Activated naive CD8-positive, alpha-beta T cell treated with anti-CD3 and anti-CD28 coated beads for 36 hours (primary cell): ENCODE measurements at places on chromosomes 4 and X.

DNA sequence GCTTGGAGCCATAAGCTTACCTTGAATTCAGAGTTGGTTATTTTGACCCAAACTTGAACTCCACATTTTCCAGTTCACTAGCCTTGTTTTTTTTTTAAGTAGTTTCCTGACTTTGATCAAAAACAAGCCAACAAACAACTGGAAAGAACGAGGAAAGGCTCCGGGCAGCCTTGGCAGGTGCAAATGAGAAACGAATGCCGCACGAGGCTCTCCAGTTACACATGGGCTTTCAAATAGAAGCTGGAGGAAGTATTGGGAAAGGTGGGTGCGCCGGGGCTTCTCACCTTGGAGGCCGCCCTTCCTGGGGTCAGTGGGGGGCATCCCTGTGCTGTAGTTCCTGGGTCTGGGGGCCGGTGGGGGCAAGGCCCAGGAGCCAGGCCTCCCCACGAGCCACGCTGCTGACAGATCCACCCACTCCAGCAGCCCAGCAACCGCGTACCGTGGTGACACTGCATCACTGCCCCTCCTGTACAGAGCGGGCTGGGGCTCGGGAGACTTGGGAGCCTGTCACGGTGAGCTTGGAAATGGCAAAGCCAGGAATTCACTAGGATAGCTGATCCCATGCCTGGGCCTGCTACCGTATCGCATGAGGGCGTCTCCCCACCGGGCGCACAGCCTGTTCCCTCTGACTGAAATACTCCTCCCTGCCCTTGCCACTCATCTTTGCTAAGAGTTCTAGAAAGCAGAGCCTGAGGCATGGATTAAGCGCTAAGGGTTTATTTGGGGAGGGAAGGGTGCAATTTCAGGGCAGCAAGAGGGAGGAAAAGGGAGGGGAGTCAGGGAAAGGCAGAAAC is 50.9 kb upstream of the ADRA2C start:
- DNase-seq = no peak

- DNase-seq = no peak
These were observed 50.5 kb downstream of the IL15 start for GRCh38 chr4:141686879-141687278.

DNA sequence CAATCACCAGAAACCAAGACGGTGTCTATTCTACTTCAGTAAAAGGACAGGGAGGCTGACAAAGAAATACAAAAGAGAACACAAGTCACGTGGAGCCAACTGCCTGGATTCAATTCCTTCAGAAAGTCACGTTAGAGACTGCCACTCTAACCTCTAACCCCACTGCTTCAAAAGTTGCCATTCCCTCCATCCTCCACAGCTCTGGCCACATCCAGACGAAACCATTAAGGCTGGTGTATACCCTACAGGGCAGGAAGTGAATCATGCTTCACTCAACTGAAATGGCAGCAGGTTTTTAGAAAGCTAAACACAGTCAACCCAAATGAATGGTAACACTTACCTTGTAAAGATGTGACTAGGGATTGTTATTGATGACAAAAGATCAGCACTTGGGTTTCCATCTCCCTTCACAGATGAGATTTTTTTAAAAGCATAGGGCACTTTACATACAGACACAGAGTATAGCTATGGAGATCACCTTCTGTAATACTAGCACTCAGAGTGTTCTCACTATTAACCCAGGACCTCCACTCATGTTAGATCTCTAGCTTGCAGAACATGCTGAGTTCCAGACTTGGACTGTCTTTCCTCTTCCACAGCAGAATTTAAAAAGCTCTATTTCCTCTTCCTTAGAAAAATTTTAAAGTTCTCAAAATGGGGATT is 37.4 kb downstream of the MAML3 start:
- DNase-seq = peak; percentile 43

- DNase-seq = no peak
These were observed 892.1 kb upstream of the EPHA5 start for GRCh38 chr4:66562276-66562806.

DNA sequence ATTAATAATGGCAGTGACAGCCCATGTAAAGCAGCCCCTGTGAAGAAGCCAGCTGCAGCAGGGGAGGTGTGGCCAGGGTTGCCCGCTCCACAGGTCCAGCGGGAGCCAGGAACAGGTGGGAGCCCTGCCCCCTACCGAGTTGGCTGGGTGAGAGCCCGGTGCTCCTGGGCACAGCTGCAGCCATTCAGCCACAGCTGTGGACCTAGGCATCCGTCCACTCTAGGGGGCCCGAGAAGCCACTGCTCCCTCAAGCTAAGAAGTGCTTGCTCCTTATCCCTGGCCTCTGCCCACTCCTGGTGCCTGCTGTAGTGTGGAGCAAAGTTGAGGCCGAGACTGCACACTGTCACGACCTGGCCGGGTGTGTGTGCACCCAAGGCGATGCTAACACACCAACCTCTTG is 1469.0 kb downstream of the PCDH7 start:
- no peak for DNase-seq

GRCh38 chr4:123869286-123870215 is 473.0 kb downstream of the SPRY1 start:
- no peak for DNase-seq

- no peak for DNase-seq
These were observed 131.6 kb downstream of the CEP135 start for GRCh38 chr4:56080384-56080783.
